T-helper 2 cell (primary cell): ENCODE measurements at places on chromosomes 4 and X.

GRCh38 chrX:12700745-12701144 lies 90.5 kb upstream of the PRPS2 start:
- DNase-seq, result no peak

- DNase-seq, result no peak
Measured at GRCh38 chr4:85603437-85604336, 128.7 kb downstream of the ARHGAP24 start.

DNA sequence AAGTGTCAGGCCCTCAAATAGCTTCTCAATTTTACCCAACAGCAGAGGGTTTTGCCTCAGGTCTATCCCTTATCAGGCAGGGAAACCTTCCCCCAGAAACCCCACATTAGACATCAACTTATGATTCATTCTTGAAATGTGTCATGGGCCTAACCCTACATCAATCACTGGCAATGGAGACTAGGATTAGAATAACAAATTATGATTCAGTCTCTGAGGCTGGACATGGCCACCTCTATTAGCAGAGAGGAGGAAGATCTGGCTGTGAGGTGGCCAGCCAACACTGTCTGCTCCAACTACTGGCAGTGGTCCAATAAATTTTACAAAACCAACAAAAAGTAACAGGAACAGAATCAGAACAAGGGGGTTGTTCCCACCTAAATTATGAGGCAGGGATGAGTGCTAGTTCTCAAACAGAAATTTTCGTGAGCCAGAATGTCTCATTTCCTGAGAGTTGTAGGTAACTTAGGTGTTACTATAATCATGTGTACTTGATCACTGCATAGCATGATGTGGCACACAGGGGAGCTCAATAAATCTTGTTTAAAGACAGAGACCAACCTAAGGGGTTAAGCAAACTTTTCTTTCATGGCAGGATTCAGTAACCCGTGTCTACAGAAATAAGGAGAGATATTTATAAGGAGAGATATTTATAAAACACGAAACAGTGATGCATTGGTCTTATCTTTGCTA lies 126.8 kb downstream of the NFKB1 start:
- no peak for DNase-seq

DNA sequence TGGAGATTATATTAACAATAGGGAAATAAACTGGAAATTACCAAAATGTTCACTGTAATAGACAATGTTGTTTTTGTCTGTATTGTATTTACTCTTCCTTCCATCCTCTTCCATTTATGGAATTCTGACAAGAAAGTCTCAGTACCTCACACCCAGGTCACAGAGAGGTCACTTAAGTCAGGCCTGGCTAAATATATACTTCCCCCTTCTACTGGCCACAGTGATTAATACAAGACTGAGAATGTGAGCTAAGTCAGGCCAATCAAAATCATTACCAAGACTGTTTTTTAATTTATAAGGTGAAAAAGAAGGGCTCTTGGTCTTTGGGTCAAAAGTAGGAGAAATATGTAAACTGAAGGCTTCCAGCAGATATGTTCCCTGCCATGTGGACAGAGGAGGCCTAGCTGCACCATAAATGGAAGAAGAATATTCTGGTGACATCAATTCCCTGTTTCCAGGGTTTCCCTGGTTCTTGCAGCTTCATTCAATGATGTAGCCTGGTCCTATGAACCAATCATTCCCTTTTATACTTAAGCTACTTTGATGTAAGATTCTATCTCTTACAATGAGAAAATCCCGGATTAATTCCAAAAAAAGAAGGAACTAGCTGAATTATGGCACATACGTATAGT lies 64.3 kb downstream of the LRBA start:
- no peak for DNase-seq

DNA sequence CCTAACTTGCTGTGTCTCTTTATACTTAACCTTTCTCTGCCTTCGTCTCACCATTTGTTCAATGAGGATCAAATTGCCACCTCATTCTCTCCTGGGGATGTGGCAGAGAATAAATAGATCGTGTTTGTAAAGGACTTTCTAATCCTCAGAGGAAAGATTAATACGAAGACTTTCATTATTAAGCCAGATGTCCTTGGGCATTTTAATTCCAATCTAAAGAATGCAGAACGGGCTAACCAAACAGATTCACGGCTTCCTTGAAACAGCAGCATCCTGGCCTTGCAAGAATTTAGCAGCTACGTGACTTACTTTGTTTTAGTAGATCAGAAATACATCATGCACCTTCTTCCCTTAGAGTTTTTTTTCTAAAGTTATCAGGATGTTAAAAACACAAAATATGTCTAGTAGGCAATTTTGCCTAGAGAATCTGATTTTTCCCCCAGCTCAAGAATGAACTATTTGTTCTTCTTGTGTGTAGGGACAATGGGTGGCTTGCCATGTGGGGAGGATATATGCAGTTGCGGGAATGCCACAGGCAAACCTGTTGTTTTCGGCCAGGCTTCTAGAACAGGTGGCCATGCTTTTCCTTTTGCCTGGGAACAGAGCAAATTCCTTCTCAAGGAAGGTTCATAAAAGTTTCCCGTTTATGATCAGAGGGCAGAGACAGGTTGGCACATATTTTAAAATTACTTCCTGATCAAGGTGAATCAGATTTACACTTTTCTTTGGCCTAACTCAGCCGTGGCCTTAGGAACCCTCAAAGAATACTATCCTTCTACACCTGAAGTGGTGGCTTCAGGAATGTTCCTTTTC lies 3.0 kb downstream of the MID1 start:
- no peak for DNase-seq

- no peak for DNase-seq
Measured at GRCh38 chr4:119124352-119124751, 11.3 kb upstream of the MYOZ2 start.

GRCh38 chr4:20983763-20984575 lies 283.7 kb downstream of the PACRGL start:
- no peak for DNase-seq

DNA sequence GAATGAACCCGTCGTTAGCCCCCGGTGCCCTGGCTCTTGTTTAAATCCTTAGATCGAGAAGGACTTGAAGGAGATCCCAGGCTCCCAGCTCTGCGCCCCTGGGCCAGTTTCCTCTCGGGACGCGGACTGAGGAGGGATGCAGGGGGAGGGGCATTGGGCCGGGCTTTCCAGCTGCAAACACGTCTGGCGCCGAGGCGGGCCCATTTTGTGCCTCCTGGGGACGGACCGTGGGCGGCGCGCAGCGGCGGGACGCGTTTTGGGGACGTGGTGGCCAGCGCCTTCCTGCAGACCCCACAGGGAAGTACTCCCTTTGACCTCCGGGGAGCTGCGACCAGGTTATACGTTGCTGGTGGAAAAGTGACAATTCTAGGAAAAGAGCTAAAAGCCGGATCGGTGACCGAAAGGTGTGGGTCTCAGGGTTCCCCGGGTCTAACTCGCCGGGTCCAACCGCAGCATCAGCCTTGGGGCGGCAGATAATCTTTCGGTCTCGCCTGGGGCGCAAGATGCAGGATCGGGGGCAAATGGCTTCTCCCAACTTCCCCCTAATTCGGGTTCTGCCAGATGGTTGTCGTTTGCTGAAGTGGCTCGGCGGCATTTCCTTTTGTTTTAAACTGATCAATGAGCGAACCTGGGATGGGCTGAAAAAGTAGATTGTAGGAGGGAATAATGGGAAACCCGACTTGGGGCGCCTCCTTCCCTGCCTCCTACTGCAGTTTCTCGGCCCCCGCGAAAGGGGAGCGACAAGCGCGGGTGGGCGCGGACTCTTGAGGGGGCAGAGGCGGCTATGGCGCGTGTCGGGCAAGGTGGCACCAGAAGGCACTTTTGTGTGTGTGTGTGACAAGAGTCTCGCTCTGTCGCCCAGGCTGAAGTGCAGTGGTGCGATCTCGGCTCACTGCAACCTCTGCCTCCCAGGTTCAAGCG lies 2.9 kb downstream of the PDGFRA start:
- DNase-seq, result no peak

- DNase-seq, result no peak
Measured at GRCh38 chr4:946517-947471, 14.5 kb downstream of the TMEM175 start.

DNA sequence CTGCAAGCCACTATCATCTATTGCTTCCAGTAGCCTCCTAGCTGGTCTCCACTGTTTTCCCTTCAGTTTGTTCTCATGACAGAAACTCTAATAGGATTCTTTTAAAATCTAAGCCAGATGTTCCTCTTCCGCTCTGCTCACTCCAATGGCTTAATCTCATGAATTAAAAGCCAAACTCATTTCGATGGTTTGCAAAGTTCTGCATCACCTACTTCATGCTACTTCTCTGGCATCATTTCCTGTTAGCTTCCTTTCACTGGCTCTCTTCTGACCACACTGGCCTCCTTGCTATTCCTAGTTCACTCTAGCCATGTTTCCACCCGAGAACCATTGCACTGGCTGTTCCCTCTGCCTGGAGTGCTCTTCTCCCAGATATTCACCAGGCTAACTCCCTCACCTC lies 102.0 kb upstream of the LSM6 start:
- DNase-seq, result no peak

DNA sequence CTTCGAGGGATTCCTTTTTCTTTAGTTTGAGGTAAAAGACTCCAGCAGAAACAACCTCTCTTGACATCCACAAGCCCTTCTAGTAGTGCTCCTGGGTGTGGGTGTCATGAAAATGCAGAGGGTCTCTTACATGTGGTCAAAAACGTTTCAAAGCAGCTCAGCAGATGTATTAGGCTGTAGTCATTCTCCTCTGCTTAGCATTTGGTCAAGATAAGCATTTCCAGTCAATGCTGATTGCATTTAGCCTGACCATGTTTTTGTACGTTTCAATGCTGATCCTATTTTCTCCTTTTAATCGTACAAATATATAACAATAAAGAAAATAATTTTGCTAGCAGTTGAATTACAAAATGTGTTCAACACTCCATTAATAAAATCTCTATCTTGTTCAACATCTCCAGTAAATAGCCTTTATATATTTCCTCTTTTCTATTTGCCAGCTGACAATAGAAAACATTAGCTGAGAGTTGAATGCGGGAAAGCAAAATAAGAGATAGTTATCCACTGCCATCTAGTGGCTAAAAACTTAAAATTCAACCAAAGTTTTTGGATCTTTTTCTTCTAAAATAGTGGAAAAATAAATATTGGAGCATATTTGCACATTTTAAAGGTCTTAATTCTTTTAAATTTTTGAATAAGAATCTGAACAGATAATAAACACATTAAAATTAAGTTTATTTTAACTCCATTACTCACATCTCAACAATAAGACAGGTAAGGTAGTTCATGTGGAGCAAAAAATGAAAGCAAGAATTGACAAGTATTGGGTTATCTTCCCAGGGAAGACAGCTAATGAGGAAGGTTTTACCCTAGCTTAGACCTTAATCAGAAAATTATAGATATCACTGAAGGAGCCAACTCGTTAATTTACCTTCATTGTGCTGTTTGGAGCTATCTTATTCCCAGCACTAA lies 15.2 kb upstream of the PACRGL start:
- DNase-seq, result peak; percentile 10

DNA sequence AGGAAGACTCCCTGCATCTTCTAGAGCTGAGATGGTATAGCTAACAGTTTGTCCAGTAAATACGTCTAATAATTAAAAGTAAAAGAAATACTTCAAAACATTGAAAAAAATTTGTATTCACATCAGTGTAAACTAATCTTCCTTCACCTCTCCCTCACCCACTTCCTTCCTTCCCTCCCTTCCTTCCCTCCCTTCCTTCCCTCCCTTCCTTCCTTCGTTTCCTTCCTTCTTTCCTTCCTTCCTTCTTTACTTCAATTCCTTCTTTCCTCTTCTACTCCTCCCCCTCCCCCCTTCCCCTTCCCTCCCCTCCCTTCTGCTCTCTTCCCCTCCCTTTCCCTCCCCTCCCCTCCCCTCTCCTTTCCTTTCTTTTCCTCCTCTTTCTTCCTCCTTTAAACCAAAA lies 103.7 kb downstream of the POU4F2 start:
- no peak for DNase-seq

GRCh38 chrX:48700246-48700645 lies 3.7 kb downstream of the SUV39H1 start:
- DNase-seq, result no peak

- DNase-seq, result no peak
Measured at GRCh38 chr4:86054286-86055032, 305.4 kb downstream of the MAPK10 start.

- no peak for DNase-seq
Measured at GRCh38 chrX:24168807-24169206, 19.3 kb downstream of the ZFX start.

GRCh38 chr4:78250500-78250899 lies 193.4 kb downstream of the FRAS1 start:
- DNase-seq, result no peak

GRCh38 chr4:165450871-165451270 lies 72.1 kb downstream of the CPE start:
- DNase-seq, result no peak

GRCh38 chr4:40405193-40405592 lies 70.1 kb downstream of the CHRNA9 start:
- no peak for DNase-seq

GRCh38 chrX:123311486-123311885 lies 127.4 kb downstream of the GRIA3 start:
- DNase-seq, result no peak

GRCh38 chr4:8329859-8330761 lies 60.6 kb downstream of the HTRA3 start:
- DNase-seq, result no peak

GRCh38 chr4:142960126-142960525 lies 114.0 kb upstream of the INPP4B start:
- DNase-seq, result no peak

DNA sequence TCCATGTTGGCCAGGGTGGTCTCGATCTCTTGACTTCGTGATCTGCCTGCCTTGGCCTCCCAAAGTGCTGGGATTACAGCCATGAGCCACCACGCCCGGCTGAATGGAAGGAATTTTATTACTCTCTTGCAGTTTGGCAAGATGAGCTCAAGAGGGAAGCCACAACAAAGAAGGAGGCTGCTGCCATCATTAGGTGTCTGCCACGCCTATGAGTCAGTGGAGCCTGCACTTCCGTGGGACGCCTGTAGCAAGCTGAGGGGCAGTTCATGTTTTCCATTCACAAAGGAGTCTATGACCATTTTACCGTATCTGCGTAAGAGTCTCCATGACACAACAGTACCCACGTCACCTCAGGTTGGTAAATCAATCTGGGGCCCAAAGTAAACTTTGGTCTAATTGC lies 51.2 kb upstream of the CHRNA9 start:
- peak; percentile 43 for DNase-seq

DNA sequence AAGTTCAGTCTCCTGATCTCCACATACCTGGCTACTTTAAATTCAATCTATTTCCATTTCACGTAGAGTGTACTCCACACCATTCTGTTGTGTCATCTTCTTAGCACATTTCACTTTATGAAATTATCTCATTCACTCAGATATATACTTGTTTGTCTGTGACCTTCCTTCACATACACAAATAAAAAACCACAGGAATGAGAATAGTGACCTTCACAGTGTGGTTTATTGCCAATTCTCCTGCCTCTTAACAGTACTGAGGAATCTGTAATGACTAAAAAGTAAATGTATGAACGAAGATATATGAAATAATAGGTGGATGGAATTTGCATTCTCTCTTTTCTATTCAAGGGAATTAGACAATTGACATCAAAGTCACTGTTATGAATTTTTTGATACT lies 183.9 kb upstream of the PCDH7 start:
- DNase-seq, result no peak
